Stimulated activated CD8-positive, alpha-beta memory T cell treated with anti-CD3 and anti-CD28 coated beads, Interleukin-7, amount 100 ng/mL, for 1 hour (primary cell): ENCODE measurements at places on chromosomes 3 and 15.

- no peak for DNase-seq
Measured at GRCh38 chr15:95503640-95504225, 826.8 kb upstream of the NR2F2 start.

DNA sequence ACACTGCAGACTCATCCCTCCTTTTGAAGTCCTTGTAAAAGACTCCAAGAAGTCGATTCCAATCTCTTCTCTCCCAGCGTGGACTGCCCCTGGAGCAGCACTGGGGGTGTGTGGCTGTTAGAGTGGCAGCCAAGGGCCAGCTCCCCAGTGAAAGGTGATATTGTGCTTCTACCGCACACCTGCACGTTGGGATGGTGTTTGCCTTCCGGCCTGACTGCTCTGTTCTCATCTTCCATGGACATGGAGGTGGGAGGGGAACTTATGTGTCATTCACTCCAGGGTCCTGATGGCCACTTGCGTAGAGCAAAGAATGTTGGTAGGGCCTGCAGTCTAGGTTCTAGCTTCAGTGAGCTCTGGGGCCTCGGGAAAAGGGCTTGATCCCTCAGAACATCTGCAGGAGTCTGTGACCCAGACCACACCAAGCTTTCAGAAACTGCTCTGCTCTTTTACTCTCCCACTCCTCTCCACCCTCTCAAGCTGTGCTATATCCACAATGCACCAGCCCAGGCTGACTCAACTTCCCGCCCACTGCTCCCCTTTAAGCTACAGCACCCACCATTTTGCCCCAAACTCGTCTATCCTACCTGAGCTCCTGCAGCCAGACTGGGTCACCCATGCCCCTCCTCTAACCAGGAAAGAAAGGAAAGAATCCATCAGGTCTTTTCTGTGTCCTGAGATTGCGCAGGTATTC lies 31.3 kb downstream of the LIPC start:
- no peak for DNase-seq

GRCh38 chr3:15595955-15596354 lies 5.4 kb downstream of the HACL1 start:
- no peak for DNase-seq

DNA sequence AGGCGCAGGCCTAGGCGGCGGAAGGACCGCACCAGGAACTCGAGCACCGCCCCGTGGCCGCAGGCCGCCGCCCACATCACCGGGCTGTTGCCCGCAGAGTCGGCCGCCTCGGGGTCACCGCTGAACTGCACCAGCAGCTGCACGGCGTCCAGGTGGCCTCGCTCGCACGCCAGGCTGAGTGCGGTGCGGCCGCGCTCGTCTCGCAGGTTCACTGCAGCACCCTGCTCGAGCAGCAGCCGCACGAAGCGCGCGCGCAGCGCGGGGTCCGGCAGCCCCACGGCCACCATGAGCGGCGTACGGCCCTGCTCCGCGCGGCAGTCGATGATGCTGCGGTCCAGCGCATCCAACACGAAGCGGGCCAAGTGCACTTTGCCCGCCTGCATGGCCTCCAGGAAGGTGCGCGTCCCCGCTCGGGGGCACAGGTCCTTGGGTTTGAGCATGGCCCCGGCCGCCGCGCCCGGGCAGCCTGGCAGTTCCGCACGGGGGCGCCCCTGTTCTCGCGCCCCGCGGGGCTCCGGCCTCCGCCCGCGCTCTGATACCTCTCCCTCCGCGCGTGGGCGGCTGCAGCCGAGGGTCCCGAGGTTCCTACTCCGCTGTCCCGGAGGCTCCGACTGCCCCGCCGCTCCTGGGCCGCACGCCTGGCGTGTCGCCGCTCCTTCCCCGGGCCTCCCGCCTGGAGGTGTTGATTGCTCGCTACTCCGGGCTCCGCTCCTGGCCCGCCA lies 556 bp downstream of the ANKRD63 start:
- no peak for DNase-seq

GRCh38 chr3:61650719-61651410 lies 89.5 kb downstream of the PTPRG start:
- DNase-seq, result no peak

DNA sequence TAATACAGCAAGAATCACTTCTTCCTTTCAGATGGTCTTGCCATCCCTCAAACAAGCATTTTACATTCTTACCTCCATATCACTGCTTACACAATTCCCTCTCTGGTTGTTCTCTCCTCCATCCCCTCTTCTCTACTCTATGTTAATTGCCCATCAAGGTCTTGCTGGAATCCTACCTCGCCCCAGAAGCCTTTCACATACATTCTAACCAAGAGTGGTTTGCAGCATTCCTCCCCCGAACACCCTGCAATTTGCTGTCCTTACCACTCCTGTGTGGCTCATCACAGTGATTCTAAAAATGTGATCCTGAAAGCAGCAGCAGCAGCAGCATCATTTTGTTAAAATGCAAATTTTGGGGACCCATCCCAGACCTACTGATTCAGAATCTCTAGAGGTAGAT lies 30.6 kb downstream of the TNIK start:
- DNase-seq, result no peak

GRCh38 chr3:36494461-36495109 lies 114.3 kb downstream of the STAC start:
- DNase-seq, result no peak

DNA sequence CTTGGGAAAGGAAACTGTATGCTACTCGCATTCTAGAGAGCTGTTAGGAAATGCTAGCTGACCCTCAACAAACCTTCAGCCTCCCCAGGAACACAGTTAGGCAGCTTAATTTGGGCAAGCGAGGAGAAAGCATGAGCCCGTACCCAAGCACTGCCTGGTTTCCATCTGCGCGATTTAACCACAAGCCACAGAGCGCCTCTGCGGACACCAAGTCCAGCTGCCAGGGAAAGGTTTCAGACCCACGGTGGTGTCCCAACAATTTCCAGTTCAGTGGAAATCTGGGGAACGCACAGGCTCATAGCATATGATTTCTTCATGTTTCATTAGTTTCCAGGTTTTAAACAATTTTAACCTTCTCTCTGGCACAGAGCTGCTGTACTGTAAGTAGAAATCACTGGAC lies 617.6 kb downstream of the FHIT start:
- no peak for DNase-seq

- DNase-seq, result no peak
Measured at GRCh38 chr3:22901684-22902083, 301.4 kb upstream of the UBE2E2 start.

GRCh38 chr3:15804553-15805095 lies 6.8 kb upstream of the ANKRD28 start:
- no peak for DNase-seq

- no peak for DNase-seq
Measured at GRCh38 chr15:68572309-68572708, 6.5 kb upstream of the CORO2B start.

- DNase-seq, result no peak
Measured at GRCh38 chr15:64009241-64009640, 37.0 kb downstream of the DAPK2 start.

DNA sequence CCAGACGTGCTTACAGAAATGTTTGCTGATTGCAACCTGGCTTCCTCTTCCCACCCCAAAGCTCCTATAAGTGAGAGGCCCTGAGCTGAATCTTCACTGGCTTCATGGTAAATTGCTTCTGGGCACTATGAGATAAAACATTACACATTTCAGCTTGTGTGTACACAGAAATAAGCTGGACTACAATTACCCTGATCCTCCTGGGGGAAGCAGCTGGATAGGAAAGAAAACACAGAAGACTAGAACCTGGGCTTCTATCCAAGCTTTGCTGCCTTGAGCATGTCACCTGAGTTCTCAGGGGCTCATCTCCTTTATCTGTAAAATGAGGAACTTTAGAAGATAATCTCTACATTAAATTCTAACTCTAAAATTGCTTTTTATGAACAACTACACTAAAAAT lies 40.3 kb downstream of the THBS1 start:
- no peak for DNase-seq

DNA sequence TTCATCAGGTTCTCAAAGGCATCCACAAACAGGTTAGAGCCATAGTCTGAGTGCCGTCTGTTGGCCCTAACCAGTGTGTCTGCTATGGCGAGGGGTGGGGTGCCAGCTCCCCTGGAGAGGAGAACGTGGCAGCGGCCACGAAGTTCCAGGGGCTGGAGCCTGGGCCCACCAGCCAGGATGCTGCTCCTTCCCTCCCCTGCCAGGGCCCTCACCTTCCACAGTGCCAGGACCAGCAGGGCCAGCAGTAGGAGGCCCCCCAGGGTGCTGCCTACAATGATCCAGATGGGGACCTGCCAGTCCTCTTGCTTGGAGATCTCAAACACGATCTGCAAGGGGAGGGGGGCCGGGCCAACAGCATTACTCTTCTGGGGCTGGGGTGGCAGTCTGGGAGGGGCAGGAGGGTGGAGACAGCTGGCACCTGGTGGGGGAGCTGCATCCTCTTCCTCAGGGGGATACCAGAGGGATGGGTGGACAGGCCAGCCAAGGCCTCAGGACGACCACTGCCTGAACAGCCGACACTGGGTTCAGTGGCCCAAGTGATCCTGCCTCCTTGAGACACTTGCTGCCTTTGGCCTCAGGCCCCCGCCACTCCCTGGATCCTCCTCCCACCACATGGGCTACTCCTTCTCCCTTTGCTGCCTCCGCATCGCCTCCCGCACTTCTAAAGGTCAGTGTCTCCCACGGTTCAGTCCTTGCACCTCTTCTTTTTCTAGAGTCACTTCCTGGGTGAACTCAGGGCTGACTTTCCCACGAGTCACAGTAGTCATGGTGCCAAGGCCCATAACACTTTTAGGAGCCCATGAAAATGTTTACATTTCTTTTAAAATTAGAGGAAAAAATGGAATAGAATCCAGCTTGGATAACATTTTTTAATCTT lies 26.3 kb downstream of the FEM1B start:
- no peak for DNase-seq

DNA sequence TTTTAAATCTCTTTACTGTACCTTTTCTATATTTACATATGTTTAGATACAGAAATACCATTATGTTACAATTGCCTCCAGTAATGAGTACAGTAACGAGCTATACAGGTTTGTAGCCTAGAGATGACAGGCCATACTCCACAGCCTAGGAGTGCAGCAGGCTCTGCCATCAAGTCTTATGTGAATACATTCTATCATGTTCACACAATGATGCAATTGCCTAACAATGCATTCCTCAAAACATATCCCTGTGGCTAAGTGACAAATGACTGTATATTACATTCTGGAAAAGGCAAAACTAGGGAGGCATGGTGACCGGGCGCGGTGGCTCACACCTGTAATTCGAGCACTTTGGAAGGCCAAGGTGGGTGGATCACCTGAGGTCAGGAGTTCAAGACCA lies 192.4 kb upstream of the IGF1R start:
- DNase-seq, result no peak

- DNase-seq, result no peak
Measured at GRCh38 chr3:108036984-108037741, 53.7 kb downstream of the CD47 start.

- DNase-seq, result no peak
Measured at GRCh38 chr3:173902871-173903270, 505.3 kb downstream of the NLGN1 start.

GRCh38 chr3:191119415-191120295 lies 79.4 kb upstream of the OSTN start:
- DNase-seq, result no peak

GRCh38 chr3:65827076-65827475 lies 211.6 kb downstream of the MAGI1 start:
- DNase-seq, result no peak

DNA sequence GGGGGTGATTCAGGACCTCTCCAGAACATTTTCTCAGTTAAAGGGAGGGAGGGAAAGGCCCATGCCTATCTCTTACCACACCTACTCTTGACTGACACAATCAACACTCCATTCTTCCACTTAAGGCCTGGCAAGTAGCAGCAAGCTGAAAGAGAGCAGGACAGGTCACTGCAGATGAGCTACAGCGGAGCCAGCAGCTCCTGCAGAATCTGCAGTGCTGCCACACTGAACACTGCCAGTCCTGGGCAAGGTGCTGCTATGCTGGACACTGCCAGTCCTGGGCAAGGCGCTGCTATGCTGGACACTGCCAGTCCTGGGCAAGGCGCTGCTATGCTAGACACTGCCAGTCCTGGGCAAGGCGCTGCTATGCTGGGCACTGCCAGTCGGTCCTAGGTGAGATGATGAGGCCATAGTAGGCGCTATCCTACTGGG lies 143.7 kb downstream of the MYLK start:
- DNase-seq, result no peak

DNA sequence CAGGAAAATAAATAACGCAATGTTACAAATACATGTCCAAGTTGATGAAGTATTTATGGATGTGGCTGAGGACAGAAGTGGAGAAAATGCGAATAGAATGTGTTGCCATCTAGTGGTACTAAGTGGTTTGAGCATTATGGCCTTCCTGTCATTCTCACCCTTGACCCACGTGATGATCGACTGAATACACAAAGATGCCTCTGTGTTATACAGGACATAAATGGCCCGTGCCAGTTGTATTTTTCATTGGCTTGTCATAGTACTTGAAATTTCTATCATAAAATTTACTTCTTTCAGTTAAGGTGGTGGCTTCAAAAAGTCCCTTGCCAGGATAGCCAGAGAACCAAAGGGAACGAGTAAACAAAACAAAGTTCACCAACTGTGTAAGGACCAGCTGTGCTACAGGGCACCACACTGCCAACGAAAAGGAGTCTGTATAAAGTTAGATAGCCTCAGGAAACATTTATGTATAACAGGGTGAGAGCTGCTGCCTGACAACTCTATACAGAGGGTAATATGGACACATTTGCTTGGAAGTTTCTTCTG lies 103.7 kb downstream of the MYH15 start:
- DNase-seq, result no peak

DNA sequence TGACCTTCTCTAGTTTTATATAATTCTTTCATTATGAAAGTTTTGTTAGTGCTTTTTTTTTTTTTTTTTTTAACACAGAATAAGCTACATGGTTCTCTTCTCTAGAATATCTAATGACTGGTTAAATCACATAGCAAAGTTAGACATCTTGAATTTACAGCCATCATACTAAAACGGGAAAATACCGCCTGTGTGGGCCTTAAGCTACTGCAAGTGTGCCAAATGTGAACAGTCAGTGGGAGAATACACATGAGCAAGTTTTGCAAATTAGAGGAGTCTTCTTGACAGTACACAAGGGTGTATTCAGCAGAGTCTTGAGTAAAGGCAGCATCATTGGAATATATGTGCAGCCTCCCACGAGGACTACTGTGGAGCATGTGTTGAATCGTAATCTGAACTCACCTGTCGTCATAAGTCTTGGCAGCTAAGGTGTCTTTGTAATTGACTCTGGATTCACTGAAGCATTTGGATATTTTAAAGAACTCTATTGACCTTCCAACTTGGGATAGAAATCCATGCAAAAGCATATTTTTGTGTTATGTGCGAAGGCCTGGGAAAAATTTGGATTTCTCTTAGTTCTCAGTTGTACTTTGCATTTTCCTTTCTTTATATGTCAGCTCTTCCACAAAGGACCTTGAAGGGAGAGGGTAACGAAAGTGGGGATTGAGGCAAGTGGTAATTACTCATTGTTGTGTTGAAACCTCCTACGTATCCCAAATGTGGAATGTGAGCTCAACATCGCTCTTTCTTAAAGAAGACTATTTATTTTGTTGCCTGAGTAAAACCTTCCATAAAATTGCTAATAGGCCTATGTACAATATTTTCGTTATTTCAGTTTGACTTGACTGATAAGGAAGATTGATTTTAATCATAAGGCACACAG lies 117.4 kb downstream of the ATG7 start:
- no peak for DNase-seq
